ENCODE measurements at places on chromosomes 7 and 10. TPM values are rescaled to one million over a fixed set of nuclear protein-coding genes. Genes with fewer than 3 reads are reported as not detected.

GRCh38 chr10:103397191-103397825, 882 bp downstream of the PDCD11 start:
- no peak for DNase-seq

VWA2 gene
- 1.2 TPM for total RNA-seq

- DNase-seq: peak; percentile 30
These were observed 35.3 kb upstream of the HIBADH start for GRCh38 chr7:27697861-27698430.

AMPH gene
- 0.07 TPM for total RNA-seq

- DNase-seq: no peak
These were observed 179.3 kb upstream of the CSTF2T start for GRCh38 chr10:51878695-51879094.

GRCh38 chr10:1413256-1413655, 324.1 kb downstream of the ADARB2 start:
- no peak for DNase-seq

Data from epithelial cell of proximal tubule (primary cell).